T-helper 2 cell (primary cell): ENCODE measurements at places on chromosomes 12 and 14.

GRCh38 chr14:64861916-64862315 lies 17.8 kb downstream of the SPTB start:
- DNase-seq, result no peak

GRCh38 chr14:89428546-89429198 lies 11.6 kb upstream of the FOXN3 start:
- no peak for DNase-seq

DNA sequence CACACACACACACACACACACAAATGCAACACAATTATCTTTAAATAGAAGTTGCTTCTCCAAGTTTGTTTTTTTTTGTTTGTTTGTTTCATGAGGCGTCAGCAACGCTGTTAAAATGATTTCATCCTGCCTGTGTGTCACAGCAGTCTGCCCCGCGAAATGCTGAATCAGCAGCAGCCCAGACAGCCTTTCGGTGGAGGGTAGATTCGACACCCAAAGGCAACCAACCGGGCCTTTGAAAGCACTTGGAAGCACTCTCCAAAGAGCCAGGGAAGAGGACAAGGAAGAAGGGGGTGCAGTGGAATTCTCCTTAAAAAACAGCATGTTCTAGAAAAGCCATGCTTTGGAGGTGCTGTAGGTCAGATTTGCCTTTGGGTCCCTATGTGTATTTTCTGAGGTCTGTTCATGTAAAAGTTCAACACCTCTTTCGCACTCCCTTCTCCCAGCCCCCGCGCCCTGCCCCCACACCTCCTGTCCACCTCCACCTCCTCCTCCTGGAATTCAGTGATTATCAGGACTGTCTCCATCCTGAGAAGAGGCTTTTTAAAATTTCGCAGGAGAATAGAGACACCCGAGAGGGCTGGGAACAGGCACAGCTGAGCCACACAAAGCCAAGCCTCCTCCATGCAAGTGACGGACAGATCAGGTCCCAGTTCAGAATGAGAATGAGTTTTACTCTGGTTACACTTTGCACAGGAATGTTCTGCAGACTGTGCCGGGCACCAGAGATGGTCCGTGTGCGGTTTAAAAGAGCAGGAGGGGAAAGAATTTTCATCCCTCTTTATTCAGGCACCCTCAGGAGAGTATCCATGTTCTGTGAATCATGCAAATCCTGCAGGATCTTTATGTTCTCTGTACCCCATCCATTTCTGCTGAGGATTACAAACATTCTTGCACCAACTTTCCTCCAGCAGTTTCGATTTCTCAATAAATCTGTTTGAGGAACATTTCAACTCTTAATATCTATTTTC lies 177.9 kb downstream of the ETV6 start:
- DNase-seq, result no peak

GRCh38 chr12:5102261-5102789 lies 58.6 kb downstream of the KCNA5 start:
- DNase-seq, result no peak

GRCh38 chr12:12301122-12301521 lies 34.3 kb upstream of the LRP6 start:
- DNase-seq, result no peak

GRCh38 chr12:102437511-102437910 lies 42.9 kb downstream of the IGF1 start:
- DNase-seq, result no peak

- DNase-seq, result no peak
Observed at GRCh38 chr14:79852950-79853744, 358.2 kb downstream of the DIO2 start.

GRCh38 chr12:11812241-11812585 lies 162.7 kb downstream of the ETV6 start:
- DNase-seq, result no peak

- DNase-seq, result no peak
Observed at GRCh38 chr14:77825895-77826519, 26.1 kb downstream of the ADCK1 start.

- no peak for DNase-seq
Observed at GRCh38 chr12:4780641-4781611, 60.7 kb downstream of the GALNT8 start.

GRCh38 chr14:37131205-37131604 lies 41.2 kb downstream of the SLC25A21 start:
- no peak for DNase-seq

- peak; percentile 3 for DNase-seq
Observed at GRCh38 chr14:60723116-60723906, 840 bp downstream of the SIX4 start.

GRCh38 chr14:92515546-92516343 lies 2.2 kb downstream of the RIN3 start:
- DNase-seq, result no peak

DNA sequence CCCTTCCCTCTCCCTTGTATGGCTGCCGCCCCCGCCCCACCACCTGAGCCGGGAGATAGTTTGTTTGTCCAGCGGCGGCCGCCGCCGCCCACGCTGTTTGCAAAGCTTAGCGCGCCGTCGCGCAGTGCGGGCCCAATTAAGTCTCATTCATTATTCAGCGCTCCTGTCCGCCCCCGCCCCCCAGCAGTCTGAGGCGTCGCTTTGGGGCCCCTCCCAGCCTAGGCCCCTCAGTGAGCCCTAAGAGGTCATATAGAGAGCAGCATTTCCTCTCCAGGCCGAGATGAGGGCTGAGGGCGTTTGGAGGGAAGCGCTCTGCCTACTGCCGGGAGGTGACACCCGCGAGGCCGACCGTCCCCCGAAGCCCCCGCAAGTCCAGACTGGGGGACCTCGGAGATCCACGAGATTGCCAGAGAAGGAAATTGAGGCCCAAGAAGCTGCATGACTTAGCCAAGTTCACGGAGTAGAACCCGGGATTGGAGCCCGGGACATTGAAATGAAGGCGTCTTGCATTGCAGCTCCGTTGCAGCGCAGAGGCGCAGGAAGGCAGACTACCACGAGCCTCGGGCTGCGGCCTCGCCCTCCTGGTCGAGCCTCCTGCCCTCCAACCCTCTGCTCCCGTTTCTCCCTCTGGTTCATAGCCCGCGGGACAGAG lies at the start of gene DNAJC22:
TSS of gene DNAJC22 (plus strand) at position 230 of the 652 bp plus-strand sequence. CDS start 1,985 bp downstream, outside the sequence.
- peak; percentile 48 for DNase-seq

DNA sequence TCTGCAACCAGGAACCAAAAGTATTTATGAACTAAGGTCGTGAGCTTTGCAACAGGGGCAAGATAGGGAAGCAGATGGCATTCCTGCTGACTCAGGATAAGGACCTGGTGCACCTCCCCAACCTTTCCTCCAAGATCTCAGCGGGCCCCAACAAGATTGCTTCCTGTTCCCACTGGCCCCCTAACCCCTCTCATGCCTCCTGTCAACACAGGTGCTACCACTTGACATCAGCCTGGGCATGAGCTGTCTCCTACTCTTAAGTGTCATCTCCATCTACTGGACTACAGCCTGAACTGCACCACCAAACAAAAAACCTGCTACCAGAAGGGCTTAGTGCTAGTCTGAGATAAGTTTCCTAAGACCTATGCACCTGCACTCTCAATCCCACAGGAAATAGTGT lies 32.7 kb downstream of the MED6 start:
- peak; percentile 72 for DNase-seq

DNA sequence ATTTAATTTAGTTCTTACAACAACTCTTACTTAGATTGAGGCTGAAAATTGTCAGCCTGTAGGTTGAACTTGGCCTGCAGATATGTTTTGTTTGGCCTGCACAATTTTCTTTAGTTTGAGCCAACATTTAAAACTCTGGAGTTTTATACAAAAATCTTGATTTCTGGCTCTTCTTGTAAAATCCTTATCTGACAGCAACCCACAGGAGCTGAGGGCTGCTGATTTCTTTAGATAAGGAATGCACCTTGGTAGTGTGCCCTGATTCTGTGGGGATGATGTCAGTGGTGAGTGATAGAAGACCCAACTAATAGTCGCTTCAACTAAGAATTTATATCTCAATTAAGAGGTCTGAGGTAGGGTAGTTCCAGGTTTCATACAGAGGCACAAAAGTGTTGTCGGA lies 49.5 kb downstream of the SOCS2 start:
- DNase-seq, result no peak

DNA sequence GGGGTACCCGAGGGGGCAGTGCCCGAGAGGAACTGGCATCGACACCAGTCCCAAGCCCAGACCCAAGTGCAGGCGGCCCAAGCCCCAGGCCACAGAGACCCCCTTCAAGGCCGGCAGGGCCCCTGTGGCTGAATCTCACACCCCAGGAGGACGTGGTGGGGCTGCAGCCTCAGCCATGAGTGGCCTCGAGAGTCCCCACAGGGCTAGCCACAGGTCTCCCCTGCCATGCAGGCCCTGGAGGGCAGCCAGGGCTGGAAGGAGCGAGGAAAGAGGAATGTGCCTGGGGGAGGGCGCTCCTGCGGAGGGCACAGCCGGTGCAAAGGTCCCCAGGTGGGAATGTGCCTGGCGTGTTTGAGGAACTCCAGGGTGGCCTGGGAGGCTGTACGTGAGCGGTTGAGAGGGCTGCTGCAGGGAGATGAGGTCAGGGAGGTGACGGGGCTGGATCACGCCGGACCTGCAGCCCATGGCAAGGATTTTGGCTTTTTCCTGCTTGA lies 86.1 kb downstream of the NCOR2 start:
- DNase-seq, result no peak

DNA sequence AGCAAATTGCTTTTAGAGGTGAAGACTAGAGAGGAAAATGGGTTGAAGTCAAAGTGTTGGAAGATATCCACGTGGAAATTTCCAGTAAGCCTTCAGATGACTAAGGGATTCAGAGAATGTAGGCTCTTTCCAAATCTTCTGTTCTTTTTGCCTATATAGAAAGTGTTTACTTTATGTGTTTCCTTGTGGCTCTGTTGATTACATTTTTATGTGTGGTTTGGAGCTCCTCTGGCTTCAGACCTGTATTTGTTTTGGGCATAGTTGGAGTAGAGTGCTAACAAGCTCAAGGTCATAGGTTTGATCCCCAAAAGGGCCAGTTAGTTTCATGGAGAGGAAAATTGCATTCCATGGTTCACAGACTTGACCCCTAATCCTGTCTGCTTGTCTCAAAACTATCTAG lies 91.9 kb downstream of the IGF1 start:
- no peak for DNase-seq

GRCh38 chr12:52342781-52343490 lies 21.7 kb upstream of the KRT83 start:
- no peak for DNase-seq

- no peak for DNase-seq
Observed at GRCh38 chr14:84929834-84930233, 600.1 kb upstream of the FLRT2 start.

- DNase-seq, result no peak
Observed at GRCh38 chr12:64125913-64126312, 96.2 kb downstream of the KICS2 start.

DNA sequence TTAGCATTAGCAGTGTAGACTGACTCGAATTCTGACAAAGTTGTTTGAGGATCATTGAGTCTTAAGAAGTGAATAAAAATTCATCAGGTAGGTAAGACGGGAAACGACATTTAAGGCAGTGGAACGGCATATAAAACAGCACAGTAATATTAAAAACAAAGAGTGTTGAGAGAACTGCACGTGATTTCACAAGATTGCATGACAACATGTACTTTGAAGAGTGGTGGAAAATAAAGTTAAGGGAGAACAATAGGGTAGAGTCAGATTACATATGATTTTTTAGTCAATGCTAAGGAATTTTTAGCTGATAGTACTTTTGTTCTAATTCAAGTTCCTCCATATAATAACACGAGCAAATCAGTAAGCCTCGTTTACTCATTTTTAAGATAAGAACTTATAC lies 115.4 kb downstream of the SOX5 start:
- no peak for DNase-seq

DNA sequence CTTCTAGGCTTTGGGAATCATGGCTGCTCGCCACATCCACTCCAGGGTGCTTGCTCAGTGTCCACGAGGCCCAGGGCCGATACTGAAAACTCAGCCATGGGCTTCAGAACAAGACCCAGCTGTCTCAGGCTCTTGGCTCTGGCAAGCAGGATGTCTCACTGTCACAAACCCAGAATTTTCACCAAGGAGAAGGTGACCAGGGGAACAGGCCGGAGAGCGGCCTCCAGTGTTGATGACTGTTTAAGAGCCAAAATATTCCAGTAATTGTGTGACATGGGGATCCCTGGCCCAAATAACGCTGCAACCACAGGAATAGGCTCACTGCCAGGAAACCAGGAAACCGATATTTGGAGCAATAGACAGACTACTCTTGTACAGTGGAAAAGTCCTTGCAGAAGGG lies 9.8 kb upstream of the SERPINA5 start:
- DNase-seq, result no peak

- DNase-seq, result no peak
Observed at GRCh38 chr12:100293017-100293416, 26.0 kb downstream of the SCYL2 start.

DNA sequence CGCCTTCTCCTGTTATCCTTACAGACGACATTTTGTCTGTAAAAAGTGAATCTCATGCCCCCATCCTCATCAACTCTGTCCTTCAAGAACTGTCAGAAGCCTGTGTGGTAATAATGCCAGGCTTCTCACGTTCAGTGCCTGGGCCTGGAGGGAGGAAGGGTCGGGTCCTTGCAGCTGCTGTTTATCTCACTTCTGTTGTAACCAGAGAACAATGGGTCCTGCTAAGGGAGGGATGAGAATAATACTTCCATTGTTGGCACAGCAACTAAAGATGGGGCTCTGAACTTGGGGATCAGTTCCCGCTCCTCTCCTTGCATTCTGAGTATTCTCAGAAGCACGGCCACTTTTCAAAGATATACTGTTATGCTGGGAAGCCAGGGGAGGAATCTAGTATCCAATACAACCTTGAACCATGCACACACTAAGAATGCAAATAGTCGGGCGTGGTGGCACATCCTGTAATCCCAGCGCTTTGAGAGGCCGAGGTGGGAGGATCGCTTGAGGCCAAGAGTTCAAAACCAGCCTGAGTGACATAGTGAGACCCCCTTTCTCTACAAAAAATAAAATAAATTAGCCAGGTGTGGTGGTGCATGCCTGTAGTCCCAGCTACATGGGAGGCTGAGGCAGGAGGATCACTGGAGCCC lies 38.8 kb upstream of the NINJ2 start:
- DNase-seq, result no peak
